ENCODE measurements at places on chromosomes 6 and 20.

DNA sequence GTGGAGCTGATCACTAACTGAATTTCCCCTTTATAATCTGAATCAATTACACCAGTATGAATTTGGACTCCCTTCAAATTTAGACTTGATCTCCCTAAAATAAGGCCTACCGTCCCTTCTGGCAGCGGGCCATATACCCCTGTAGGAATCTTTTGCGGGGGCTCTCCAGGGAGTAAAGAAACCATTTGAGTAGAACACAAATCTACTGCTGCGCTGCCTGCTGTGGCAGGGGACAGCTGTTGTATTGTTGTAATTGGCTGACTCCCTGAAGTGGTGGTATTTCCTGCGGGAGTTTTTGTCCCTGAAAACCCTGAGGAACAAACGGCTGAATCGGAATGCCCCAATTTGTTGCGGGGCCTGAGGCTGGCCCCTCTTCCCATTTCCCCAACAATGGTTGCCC, 16.0 kb upstream of the PTCRA start:
- no peak for DNase-seq

- DNase-seq, result no peak
Observed at GRCh38 chr20:55273149-55273548, 732.2 kb downstream of the CBLN4 start.

- DNase-seq, result no peak
Observed at GRCh38 chr20:62742979-62743776, 34.5 kb downstream of the NTSR1 start.

GRCh38 chr6:9789201-9789600, 625.7 kb downstream of the TFAP2A start:
- DNase-seq, result no peak

DNA sequence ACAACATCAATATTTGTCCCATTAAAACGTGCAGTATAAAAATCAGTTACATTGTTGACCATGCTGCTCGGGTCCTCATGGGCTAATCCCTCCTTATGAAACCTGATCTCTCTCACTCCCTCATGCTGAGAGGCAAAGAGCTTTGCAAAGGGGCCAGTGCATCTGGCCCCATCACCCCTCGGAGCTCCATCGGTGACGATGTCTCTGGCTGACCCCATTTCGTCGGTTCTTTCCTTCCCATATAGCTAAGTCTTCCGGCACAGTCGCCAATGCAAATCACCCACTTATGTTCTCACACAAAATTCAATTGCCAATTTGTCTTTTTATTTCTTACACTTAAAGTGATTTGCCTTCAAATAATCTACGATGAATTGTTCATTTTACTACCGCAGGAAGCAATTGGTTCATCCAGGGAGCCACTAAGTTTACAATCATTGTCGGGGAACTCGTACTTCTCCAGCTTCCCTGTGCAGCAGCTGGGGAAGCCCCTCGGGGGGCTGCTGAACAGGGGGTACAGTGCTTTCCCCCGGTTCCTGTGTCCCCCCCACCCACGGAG, 199.8 kb upstream of the CDH4 start:
- no peak for DNase-seq

- DNase-seq, result no peak
Observed at GRCh38 chr6:147551976-147552375, 43.5 kb downstream of the SAMD5 start.

DNA sequence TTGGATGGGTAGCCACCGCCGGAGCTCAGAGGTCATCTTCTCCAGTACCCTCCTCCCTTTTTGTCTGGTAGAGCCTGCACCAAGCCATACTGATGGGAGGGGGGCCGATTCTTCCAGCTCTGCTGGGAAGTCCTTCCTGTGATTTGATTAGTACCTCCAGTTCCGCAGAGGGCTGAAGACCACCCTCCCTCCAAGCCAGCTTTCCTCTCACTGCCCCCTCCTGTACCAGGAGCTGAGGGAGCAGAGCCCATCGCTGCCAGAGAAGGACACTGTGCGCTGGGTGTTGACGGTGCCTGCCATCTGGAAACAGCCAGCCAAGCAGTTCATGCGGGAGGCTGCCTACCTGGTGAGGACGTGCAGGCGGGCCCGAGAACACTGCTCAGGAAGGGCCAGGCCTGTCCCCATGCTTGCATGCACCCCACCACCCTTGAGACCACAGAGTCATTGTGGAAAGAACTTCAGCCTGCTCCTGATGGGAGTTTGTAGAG, 13.2 kb downstream of the HSPA12B start:
- no peak for DNase-seq

GRCh38 chr6:14811775-14812428, 434.0 kb upstream of the JARID2 start:
- no peak for DNase-seq

GRCh38 chr20:44959638-44960102, 527 bp downstream of the TOMM34 start:
- DNase-seq, result peak; percentile 67

GRCh38 chr6:3656076-3656475, 95.4 kb downstream of the PXDC1 start:
- DNase-seq, result no peak

- DNase-seq, result peak; percentile 15
Observed at GRCh38 chr6:152634773-152635172, 2.4 kb downstream of the SYNE1 start.

GRCh38 chr6:11475016-11475415, 62.5 kb upstream of the TMEM170B start:
- DNase-seq, result no peak

DNA sequence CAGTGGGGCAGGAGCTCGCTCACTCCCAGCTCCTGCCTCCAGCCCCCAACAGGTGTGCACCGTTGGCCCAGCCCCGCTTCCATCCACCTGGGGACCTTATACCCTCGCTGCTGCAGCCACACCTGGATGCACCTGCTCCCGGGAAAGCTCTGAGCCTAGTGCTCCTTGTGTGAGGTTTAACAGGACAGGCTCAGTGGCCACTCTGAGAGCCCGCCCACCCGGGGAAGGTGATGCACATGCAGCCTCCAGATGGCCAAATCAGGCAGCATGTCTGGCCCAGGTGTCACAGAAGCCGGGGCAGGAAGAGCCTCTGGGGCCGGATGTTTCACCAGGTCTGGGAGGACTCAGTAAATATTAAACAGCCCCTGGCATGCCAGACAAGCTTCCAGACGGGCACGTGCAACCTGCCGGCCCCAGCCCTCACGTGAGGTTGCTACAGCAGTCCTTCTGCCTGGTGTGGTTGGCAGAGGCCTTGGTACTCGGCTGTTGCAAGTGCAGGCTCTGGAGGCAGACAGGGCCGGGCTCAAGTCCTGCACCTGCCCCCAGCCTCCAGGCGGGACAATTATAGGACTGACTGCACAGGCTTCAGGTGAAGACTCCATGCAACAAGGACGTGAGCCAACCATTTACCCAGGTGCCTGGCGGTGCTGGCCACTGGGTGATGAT, 66.9 kb downstream of the RIPOR3 start:
- DNase-seq, result no peak

GRCh38 chr20:59577037-59577808, 27.1 kb upstream of the PHACTR3 start:
- DNase-seq, result no peak

- no peak for DNase-seq
Observed at GRCh38 chr20:46990596-46991104, 96.0 kb downstream of the EYA2 start.

- no peak for DNase-seq
Observed at GRCh38 chr6:56693246-56693607, 50.5 kb upstream of the DST start.

- no peak for DNase-seq
Observed at GRCh38 chr6:16733085-16733484, 28.2 kb downstream of the ATXN1 start.

GRCh38 chr20:2814076-2814475, 711 bp upstream of the C20orf141 start:
- no peak for DNase-seq

Measured in suppressor macrophage (primary cell).